ENCODE measurements at places on chromosomes 7 and 10.

DNA sequence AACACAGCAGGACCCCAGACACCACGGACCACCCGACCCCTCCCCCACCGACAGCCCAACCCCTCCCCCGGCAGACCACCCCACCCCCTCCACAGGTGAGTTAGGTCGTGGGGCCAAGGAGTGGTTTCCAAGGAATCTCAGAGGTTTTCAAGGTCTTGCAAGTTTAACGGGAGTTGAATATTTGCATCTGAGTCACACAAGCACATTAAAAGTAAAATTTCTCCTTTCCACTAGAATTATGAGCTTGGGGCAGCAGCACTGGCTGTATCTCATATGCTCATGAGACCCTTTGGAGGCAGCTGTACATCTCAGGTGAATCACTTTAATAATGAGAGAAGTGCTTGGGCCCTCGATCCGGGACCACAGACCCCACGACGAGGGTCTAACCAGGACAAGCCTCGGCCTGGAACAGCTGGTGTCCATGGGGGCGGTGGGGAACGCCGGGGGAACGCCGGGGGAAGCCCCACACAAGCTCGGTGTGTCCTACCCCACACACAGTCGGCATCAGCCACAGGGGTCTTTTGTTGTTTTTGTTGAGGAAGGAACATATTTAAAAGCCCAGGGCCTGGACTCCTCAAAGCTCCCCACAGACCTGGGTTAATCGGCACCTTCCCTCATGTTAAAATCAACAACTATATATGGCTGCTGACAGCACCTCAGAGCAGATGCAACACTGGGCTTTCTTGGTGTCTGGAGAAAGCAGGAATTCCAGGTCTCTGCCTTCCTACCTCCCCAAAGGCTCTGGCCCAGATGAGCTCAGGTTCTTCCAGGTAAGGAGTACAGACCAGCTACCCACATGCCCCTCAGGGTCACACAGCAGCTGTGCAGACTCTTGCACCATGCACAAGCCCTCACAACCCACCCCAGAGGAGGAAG lies 130.3 kb downstream of the DIP2C start:
- DNase-seq: no peak

- no peak for DNase-seq
Measured at GRCh38 chr7:372546-372931, 82.6 kb downstream of the FOXL3 start.

GRCh38 chr10:51789903-51790302 lies 90.5 kb upstream of the CSTF2T start:
- no peak for DNase-seq

- DNase-seq: peak; percentile 82
Measured at GRCh38 chr7:155509725-155510551, 36.4 kb downstream of the CNPY1 start.

All from NT2/D1 (cell line).